RWPE2 (cell line): ENCODE measurements at places on chromosomes 2 and 18.

- DNase-seq = no peak
- H3K27ac ChIP-seq = peak overlapping the region; percentile 95
- H3K27me3 ChIP-seq = no peaks in the 10 kb centered on the region
- peaks cover 60% of the 10 kb centered on the region for H3K4me1 ChIP-seq
Measured at GRCh38 chr2:28648147-28648546, 103.5 kb upstream of the PPP1CB start.

DNA sequence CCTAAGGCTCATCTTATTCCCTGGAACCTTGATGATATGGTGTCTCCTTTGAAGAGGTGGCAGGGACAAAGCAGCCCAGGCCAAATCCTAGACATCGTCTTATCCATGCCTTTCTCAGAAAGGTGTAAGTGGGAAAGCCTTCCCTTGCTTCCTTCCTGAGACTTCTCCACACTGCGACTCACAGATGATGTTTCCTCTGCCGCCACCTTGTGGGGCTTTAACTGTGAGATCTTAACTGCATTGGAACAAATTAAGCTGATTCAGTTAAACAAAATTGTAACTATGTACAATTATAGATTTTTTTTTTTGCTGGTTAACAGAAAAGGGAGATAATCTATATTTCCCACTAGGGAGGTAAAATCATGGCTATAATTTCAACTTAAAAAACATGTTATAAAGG is 10.0 kb upstream of the GCA start:
- no peaks in the 10 kb centered on the region for H3K4me1 ChIP-seq
- no peak overlapping the region for H3K27ac ChIP-seq
- no peak for DNase-seq
- no peaks in the 10 kb centered on the region for H3K36me3 ChIP-seq

DNA sequence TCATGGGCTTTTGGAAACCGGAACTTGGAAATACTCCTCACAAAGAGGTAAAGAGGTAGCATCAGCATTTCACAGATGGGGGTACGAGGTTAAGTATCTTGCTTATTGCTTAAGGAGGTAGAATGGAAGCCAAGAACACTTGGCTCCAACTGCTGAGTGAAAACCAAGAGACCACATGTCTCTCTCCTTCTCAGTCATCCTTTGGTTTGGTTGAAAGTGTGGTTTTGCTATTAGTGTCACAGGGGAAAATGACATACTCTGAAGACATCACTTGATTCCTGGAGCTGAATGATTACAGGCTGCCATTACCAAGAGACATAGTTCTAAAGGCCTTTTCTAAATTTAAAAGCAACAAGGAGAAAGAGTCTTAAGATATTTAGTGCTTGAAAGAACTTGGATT is 41.5 kb downstream of the ANTXR1 start:
- no peak for DNase-seq
- no peaks in the 10 kb centered on the region for H3K27me3 ChIP-seq
- H3K36me3 ChIP-seq = no peaks in the 10 kb centered on the region
- H3K4me1 ChIP-seq = peaks cover 6% of the 10 kb centered on the region

GRCh38 chr2:217142649-217143266 is 282.9 kb upstream of the TNP1 start:
- no peak for DNase-seq
- H3K27ac ChIP-seq = no peak overlapping the region
- H3K4me3 ChIP-seq = no peak overlapping the region
- no peaks in the 10 kb centered on the region for H3K36me3 ChIP-seq
- no peaks in the 10 kb centered on the region for H3K27me3 ChIP-seq
- no peaks in the 10 kb centered on the region for H3K4me1 ChIP-seq

DNA sequence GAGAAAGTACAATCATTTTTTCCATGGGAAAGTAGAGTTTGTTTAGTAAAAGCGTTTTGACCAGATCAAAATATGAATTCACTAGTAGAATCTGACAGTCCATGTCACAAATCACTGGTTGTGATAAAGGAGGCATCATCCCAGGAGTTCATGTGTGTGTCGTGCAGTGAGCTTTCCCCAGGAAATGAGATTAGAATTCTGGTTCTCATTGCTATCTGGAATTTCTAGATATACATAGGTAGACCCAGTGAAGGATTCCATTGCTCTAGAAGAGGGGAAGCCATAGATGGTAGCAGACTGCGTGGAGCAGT is 206.6 kb downstream of the NCK2 start:
- H3K36me3 ChIP-seq = no peaks in the 10 kb centered on the region
- H3K27me3 ChIP-seq = no peaks in the 10 kb centered on the region
- H3K27ac ChIP-seq = no peak overlapping the region
- H3K4me3 ChIP-seq = no peak overlapping the region

- no peak overlapping the region for H3K4me3 ChIP-seq
- no peaks in the 10 kb centered on the region for H3K36me3 ChIP-seq
- no peaks in the 10 kb centered on the region for H3K27me3 ChIP-seq
- H3K4me1 ChIP-seq = no peaks in the 10 kb centered on the region
- H3K27ac ChIP-seq = no peak overlapping the region
Measured at GRCh38 chr2:83006961-83007360, 1452.1 kb downstream of the SUCLG1 start.

DNA sequence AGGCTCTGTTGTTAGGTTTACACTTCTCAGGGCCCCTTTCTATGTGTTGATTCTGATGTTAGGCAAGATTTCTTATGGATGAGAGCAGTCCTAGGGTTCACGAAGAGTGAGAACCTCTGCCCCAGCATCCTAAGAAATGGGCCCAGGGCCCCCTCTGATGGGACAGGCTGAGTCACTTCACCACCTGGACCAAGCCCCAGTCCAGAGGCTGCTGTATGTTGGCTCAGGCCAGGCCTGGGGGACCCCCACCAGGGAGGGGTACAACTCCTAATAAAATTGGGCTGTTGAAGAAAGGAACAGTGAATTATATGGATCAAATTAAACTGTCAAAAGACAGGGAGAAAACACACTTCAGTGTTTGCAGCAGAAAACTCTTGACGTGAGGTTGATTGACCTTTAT is 365.9 kb upstream of the HS6ST1 start:
- no peak for DNase-seq
- H3K4me1 ChIP-seq = no peaks in the 10 kb centered on the region
- no peak overlapping the region for H3K4me3 ChIP-seq
- H3K36me3 ChIP-seq = no peaks in the 10 kb centered on the region
- no peak overlapping the region for H3K27ac ChIP-seq

DNA sequence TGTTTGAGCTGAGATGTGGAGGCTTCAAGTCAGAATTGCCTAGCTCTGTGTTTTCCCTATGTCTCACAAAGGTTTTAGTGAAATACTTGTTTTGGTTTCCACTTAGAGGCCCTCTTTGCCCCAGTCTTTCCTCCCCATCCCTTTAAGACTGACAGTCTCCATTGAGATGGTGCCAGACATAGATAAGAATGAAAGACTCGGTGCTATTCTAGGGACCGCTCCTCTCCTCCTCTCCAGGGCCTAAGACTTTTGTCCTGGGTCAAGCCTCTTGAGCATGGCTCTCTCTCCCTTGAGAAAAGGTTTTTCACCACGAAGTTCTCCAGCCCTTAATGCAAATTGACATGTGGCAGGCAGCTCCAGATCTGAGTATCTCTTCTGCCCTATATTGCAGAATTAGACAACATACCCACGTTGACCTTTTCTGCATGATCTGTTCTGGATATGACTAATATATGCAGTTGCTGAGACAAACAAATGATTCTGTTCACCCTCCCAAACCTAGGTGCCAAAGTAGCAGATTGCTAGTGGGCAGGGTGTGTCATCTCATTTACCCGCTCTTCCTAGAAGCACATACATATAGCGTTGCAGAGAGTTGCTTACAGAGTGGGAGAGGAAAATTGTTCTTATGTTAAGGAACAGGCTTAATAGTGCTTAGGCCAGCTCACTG is 47.5 kb upstream of the ACSL3 start:
- peak overlapping the region; percentile 29 for H3K27ac ChIP-seq
- H3K36me3 ChIP-seq = no peaks in the 10 kb centered on the region
- DNase-seq = no peak
- H3K4me1 ChIP-seq = peaks cover 13% of the 10 kb centered on the region
- H3K4me3 ChIP-seq = no peak overlapping the region

GRCh38 chr2:60522462-60522861 is 31.0 kb downstream of the BCL11A start:
- no peak for DNase-seq
- H3K4me3 ChIP-seq = no peak overlapping the region
- H3K27me3 ChIP-seq = no peaks in the 10 kb centered on the region
- H3K4me1 ChIP-seq = no peaks in the 10 kb centered on the region

- H3K27me3 ChIP-seq = no peaks in the 10 kb centered on the region
- H3K4me3 ChIP-seq = no peak overlapping the region
- no peaks in the 10 kb centered on the region for H3K36me3 ChIP-seq
- H3K4me1 ChIP-seq = no peaks in the 10 kb centered on the region
- H3K27ac ChIP-seq = no peak overlapping the region
Measured at GRCh38 chr2:147792966-147793617, 51.7 kb upstream of the ACVR2A start.

GRCh38 chr18:74290794-74291471 is 830 bp downstream of the CYB5A start:
- H3K36me3 ChIP-seq = no peaks in the 10 kb centered on the region
- DNase-seq = no peak
- no peaks in the 10 kb centered on the region for H3K27me3 ChIP-seq
- peaks cover 3% of the 10 kb centered on the region for H3K4me1 ChIP-seq
- no peak overlapping the region for H3K27ac ChIP-seq
- peak overlapping the region; percentile 71 for H3K4me3 ChIP-seq

GRCh38 chr18:29004921-29005320 is 828.0 kb upstream of the CDH2 start:
- H3K4me1 ChIP-seq = no peaks in the 10 kb centered on the region
- no peaks in the 10 kb centered on the region for H3K36me3 ChIP-seq
- H3K27me3 ChIP-seq = no peaks in the 10 kb centered on the region
- H3K4me3 ChIP-seq = no peak overlapping the region
- DNase-seq = no peak
- H3K27ac ChIP-seq = no peak overlapping the region

- peaks cover 55% of the 10 kb centered on the region for H3K36me3 ChIP-seq
- no peak overlapping the region for H3K4me3 ChIP-seq
- H3K27me3 ChIP-seq = no peaks in the 10 kb centered on the region
- no peak for DNase-seq
- H3K27ac ChIP-seq = no peak overlapping the region
Measured at GRCh38 chr2:53877112-53877511, 17.3 kb upstream of the GPR75 start.

DNA sequence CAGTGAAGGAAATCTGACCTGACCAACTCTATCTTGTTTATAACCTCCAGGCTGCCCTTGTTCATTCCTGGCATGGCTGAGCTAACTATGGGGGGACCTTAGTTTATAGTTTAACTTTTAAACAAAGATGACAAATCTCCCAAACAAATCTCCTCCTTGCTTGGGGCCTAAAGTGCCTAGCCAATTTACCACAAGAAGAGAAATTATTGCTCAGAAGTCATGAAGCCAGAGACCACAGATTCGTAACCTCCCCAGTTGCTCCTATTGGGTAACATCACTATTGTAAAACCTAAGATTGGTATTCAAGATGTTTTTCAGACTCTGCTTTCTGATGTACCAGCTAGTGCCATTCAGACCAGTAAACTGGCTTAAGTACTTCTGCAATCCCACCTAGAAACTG is 649.4 kb upstream of the SLC8A1 start:
- no peaks in the 10 kb centered on the region for H3K4me1 ChIP-seq
- H3K4me3 ChIP-seq = no peak overlapping the region
- H3K36me3 ChIP-seq = no peaks in the 10 kb centered on the region
- peaks cover 15% of the 10 kb centered on the region for H3K27me3 ChIP-seq

DNA sequence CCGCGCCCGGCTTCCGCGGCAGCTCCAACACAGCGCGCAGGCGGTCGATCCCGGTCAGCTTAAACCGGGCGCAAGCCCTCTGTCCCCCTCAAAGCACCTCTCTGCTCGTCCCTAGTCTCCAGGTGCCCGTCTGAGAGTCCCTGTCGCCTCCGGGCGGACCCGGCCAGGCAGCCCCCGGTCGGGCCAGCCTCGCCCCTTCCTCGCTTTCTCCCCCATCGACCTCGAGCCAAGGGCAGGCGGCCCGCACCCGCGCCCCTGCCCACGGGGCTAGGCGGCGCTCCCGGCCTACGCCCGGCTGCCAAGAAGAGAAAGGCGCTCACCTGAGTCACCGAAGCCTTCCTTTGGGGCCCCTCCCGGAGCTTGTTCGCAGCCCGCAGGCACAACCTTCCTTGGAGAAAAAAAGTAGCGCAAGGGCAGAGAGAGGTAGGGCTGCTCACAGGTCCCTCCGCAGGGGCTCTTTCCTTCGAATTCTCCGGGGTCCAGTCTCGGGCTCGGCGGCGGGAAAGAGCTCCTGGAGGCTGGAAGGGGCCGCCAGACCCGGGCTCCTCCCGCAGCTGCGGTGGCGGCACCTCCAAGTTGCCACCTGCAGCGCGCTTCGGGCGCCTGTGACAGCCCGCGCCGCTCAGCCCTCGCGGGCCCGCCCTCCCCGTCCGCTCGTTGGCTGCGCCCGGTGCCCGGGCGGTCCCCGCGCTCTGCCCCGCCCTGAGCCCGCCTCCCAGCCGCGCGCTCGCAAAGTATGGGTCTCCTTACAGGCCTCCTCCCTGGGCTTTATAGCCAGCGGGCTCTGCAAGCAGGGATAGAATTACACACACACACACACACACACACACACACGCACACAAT is 86.5 kb upstream of the EPB41L3 start:
- no peak for DNase-seq
- H3K27ac ChIP-seq = no peak overlapping the region
- no peaks in the 10 kb centered on the region for H3K36me3 ChIP-seq

GRCh38 chr18:71936744-71937143 is 607.4 kb downstream of the CBLN2 start:
- H3K4me3 ChIP-seq = no peak overlapping the region
- H3K36me3 ChIP-seq = no peaks in the 10 kb centered on the region
- no peaks in the 10 kb centered on the region for H3K4me1 ChIP-seq
- DNase-seq = no peak
- H3K27ac ChIP-seq = no peak overlapping the region

DNA sequence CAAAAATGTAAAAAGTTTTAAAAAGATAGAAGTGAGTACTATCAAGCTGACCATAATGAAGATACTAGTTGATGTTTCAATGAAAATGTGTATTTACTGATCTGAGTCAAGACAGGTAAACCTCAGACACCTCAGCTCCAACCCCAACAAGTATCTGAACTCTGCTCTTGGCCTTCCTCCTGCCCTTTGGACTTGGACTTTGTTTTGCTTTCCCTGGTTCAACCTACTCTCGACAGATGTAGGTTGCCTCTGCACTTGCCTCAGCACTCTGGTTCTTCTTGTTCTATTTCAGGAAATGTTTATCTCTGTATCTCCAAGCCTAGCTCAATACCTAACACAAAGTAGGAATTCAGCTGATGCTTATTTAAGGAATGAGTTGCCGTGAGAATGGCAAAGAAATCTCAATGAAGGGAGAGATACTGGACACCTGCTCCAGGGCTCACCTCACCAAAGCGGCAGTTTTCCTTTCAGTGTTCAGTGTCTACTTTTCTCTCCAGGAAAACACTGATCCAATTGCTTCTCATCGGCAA is 248.8 kb upstream of the CTAGE1 start:
- peaks cover 14% of the 10 kb centered on the region for H3K4me1 ChIP-seq
- DNase-seq = no peak
- H3K27ac ChIP-seq = no peak overlapping the region
- H3K27me3 ChIP-seq = no peaks in the 10 kb centered on the region
- H3K36me3 ChIP-seq = no peaks in the 10 kb centered on the region

- no peaks in the 10 kb centered on the region for H3K36me3 ChIP-seq
- H3K27ac ChIP-seq = no peak overlapping the region
- no peaks in the 10 kb centered on the region for H3K4me1 ChIP-seq
- H3K27me3 ChIP-seq = no peaks in the 10 kb centered on the region
- no peak for DNase-seq
- H3K4me3 ChIP-seq = no peak overlapping the region
Measured at GRCh38 chr18:58838165-58838860, 26.4 kb upstream of the ZNF532 start.
